ENCODE measurements at places on chromosomes 3 and 15.

DNA sequence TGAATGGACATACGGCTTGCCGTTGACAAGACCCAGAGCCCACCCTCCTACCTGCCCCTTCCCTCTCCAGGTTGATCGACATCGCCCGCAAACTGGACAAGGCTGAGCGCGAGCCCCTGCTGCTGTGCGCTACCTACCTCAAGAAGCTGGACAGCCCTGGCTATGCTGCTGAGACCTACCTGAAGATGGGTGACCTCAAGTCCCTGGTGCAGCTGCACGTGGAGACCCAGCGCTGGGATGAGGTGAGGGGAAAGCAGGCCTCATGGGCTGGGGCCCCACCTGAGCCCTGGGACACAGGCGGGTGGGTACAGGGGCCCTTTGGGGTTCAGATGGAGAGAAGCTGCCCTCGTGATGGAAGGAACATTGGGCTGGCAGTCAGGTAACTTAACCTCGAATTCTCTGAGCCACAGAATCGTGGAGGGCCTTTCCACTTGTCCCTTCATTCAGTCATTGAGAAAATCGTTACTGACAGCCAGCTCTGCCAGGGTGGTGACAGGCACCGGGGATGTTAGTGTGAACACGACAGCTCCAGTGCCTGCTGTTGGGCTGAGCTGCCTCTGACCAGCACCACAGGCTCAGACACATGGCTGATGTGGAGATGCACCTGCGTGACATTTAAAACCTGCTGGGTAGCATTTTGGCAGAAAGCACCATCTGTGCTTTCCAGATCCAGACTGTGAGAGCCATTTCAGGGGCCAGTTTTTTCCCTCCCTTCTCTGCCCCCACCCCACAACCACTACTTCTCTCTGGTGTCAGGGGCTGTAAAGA is 25.6 kb upstream of the RHO start:
- H3K4me3 ChIP-seq = no peak overlapping the region
- DNase-seq = no peak
- H3K27me3 ChIP-seq = no peaks in the 10 kb centered on the region

- no peak overlapping the region for H3K4me3 ChIP-seq
- no peaks in the 10 kb centered on the region for H3K27me3 ChIP-seq
- peak overlapping the region; percentile 17 for H3K27ac ChIP-seq
- H3K4me1 ChIP-seq = no peaks in the 10 kb centered on the region
- H3K36me3 ChIP-seq = no peaks in the 10 kb centered on the region
These were observed 1.4 kb upstream of the APPL1 start for GRCh38 chr3:57226176-57226575.

DNA sequence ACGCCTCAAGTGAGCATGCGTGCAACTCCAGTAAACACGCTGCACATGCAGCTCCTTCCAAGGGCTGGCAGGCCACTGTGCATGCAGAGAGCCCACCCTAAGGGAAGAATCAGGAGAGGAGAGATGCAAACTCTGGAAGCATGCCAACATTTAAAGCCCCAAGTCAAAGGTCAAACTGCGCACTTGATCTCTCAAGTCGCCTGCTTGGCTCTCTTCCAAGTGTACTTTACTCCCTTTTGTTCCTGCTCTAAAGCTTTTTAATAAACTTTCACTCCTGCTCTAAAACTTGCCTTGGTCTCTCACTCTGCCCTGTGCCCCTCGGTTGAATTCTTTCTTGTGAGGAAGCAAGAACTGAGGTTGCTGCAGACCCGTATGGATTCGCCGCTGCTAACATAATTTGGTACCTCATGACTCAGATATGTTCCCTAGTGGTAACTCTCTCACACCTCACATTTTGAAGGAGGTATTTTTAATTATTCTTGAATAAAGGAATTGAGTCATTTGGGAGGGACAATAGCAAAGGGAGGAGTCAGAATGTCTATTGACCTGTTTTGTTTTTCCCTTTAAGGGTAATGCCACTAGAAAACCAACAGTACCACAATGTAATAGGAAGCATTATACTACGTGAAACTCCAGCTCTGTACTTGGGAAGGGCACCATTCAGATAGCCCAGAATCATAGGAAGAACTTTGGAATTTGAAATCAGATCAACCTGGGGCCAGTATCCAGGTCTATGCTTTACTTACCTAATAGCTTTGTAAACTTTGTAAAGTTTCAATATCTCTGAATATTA is 19.6 kb upstream of the DGKG start:
- peak; percentile 63 for DNase-seq
- H3K36me3 ChIP-seq = no peaks in the 10 kb centered on the region
- no peak overlapping the region for H3K4me3 ChIP-seq
- peaks cover 11% of the 10 kb centered on the region for H3K4me1 ChIP-seq

DNA sequence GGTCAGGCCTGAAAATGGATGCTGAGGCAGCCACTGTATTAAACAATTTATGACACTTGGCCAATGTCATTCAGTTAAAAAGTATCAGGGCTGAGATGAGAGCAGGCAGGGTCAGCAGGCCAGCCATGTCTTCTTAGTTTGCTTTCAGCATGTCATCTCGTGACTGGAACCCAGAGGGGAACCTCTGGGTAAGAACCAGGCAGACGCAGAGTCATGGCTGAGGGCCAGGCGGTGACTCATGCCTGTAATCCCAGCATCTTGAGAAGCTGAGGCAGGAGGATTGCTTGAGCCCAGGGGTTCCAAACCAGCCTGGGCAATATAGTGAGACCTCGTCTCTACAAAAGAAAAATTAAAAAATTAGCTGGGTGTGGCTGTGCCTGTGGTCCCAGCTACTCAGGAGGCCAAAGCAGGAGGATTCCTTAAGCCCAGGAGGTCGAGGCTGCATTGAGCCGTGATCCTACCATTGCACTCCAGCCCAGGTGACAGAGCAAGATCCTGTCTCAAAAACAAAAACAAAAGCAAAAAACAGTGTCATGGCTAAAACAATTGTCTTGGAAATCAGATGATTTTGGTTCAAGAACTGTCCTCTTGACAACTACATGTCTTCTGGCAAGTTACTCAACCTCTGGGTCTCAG is 11.7 kb downstream of the BCL2L10 start:
- H3K4me1 ChIP-seq = no peaks in the 10 kb centered on the region
- DNase-seq = peak; percentile 66
- H3K27me3 ChIP-seq = no peaks in the 10 kb centered on the region
- no peak overlapping the region for H3K4me3 ChIP-seq
- no peaks in the 10 kb centered on the region for H3K36me3 ChIP-seq

DNA sequence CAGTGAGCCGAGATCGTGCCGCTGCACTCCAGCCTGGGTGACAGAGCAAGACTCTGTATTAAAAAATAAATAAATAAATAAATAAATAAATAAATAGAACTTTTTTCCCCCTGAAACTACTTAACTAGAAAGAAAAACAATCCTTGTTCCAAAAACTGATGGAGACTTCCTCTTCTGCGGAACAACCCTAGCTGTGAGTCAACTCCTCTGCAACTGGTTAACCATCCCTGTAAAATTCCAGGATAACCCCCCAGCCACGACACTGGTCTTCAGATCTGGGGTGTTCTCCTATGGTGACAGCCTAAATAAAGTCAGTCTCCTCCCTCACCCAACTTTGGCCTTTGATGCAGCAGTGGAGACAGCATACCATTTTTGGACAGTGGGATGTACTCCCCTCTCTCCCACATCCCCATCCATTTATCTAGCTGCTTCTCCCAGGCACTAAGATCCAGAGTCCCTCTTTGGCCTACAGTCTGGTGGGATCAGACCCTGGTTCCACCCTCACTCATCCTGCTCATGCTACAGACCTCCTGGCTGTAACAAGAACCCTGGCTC is 352.6 kb downstream of the OCA2 start:
- no peak overlapping the region for H3K27ac ChIP-seq
- H3K36me3 ChIP-seq = no peaks in the 10 kb centered on the region
- H3K27me3 ChIP-seq = no peaks in the 10 kb centered on the region
- peaks cover 3% of the 10 kb centered on the region for H3K4me1 ChIP-seq
- H3K4me3 ChIP-seq = no peak overlapping the region

DNA sequence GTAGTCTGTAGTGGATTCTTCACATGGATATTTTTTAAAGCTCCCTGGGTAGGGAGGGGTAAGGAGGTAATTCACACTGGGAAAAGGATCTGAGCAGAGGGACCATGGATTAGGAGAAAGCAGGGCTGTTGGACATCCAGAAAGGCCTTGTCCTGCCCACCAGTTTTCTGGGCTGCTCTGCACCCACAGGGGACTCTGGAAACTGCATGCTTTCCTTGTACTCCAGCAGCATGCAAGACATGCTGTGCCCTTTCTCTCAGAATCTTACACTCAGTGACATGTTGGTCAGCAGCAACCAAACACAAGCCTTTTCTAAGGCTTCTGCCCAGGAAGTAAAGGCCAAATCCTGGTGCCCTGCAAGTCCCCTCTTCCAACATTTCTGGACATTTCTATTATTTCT is 2.5 kb upstream of the FBN1 start:
- H3K27ac ChIP-seq = no peak overlapping the region
- DNase-seq = no peak

All from hepatocyte (in vitro differentiated cells).